ENCODE measurements at places on chromosomes 7 and 10.
A peak's percentile ranks its signal among the peaks of the same experiment; 100 is the strongest.

- peak; percentile 54 for DNase-seq
Measured at GRCh38 chr7:134691546-134692343, 45.1 kb downstream of the BPGM start.

DNA sequence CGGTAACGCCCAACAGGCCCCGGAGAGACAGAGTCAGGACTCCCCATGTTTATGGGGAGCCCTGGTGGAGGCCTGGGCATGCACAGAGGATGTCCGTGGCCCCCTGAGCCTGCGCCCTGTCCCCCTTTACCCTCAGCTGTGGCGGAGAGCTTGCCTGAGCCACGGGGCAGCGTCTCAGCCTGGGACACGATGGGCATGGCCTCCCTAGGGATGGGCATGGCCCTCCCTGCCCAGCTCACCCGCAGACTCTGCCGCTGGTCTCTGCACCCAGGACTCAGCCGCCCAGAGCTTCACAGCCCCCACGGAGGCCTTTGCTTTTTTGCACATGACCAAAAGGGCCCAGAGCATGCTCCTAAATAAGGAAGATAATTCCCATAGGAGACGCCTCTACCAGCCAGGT, 394.2 kb downstream of the PTPRN2 start:
- no peak for DNase-seq

GRCh38 chr10:103144041-103144440, 49.0 kb downstream of the NT5C2 start:
- DNase-seq = no peak

DNA sequence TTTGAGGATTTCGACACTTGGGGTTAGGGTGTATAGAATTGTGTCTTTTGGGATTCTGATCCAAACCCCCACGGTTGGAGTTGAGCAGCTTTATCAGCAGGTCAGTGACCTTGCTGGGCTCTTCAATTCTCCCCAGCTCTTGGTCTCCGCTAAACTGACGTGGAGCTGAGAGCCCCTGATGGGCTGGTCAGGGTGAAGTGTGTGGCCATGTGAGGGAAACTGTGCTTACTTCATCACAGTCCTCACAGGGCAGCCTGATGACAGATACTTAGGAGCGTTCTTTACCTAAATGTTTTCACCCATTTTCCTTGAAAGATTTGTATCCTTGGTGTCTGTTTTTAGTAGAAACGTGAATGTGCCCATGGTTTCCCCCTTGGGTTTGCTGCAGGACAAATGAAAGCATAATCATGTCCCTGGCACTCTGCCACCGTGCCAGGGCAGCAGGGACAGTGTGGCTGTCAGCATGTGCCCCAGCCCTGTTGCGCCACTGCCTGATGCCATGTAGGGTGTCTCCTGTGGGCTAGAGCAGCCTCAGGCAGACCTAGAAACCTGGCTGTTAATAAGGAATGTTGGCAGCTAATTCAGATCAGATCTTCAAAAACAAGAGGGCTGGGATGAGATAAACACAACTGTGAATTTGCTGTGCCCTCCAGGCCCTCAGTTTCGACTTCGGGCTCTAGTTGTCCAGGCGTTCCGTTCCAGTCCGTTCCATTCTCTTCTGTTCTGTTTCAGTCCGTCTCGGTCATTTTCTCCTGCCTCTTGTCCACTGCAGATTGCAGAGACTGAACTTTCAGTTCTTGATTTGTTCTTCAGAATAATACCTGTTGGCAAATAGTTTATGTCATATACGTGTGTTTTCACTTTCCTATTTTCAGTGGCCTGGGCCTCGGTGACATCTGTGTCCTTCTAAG, 96.8 kb downstream of the TRRAP start:
- DNase-seq = no peak

- no peak for DNase-seq
Measured at GRCh38 chr7:68733219-68734153, 864.8 kb upstream of the AUTS2 start.

DNA sequence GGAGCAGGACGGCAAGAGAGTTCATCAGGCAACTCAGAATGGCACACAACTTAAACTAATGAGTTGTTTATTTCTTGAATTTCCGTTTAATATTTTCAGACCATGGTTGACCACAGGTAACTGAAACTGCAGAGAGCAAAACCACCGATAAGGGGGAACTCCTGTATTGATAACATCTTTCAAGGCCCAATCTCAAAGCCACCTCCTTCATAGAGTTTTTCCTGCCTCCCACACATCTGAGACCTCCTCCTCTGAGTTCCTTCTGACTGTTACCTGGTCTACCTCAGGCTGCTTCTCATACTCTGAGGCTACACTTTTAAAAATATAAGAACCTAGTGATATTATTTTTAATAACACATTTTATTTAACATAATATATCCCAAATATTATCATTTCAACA, 341.5 kb upstream of the NPVF start:
- no peak for DNase-seq

All from fibroblast of mammary gland (primary cell).